ENCODE measurements at places on chromosomes 5 and 9.

DNA sequence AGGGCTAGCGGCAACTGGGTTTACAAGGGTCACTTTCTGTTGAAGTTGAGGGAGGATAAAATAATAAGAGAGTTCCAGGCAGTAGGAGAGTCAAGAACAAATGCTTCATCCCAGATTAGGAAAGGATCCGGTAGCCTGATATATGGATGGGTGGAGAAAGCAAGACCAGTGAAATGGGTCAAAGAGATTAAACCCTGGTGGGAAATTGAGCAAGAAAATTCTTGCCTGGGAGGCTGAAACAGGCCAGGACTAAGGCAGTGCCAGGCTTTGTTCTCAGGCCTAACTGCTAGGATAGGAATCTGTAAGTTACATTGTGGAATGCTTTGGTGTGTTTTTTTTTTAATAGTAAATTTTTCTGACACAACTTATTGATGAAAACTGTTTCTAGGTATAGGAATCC lies 257.4 kb upstream of the RFX3 start:
- DNase-seq = no peak

DNA sequence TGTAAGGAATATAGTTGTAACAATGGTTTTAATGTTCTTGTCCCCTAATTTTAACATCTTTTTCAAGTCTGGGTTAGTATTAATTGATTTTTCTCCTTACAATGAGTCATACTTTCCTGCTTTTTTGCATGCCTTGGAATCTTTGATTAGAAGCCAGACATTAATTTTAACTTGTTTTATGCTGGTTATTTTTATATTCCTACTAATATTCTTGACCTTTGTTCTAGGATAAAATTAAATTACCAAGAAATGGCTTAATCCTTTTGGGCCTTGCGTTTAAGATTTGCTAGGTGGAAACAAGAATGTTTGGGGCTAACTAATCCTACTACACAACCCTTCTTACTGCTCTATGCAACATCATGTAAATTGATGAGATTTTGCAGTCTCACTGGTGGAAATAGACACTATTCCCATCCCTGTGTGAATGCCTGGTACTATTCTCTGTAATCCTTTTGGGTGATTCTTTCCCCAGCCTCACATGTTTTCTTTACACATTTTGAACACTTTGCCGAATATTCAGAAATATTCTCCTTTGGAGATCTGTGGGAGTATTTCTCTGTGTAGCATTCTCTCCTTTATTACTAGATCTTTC lies 47.2 kb downstream of the ZCCHC7 start:
- DNase-seq = no peak

DNA sequence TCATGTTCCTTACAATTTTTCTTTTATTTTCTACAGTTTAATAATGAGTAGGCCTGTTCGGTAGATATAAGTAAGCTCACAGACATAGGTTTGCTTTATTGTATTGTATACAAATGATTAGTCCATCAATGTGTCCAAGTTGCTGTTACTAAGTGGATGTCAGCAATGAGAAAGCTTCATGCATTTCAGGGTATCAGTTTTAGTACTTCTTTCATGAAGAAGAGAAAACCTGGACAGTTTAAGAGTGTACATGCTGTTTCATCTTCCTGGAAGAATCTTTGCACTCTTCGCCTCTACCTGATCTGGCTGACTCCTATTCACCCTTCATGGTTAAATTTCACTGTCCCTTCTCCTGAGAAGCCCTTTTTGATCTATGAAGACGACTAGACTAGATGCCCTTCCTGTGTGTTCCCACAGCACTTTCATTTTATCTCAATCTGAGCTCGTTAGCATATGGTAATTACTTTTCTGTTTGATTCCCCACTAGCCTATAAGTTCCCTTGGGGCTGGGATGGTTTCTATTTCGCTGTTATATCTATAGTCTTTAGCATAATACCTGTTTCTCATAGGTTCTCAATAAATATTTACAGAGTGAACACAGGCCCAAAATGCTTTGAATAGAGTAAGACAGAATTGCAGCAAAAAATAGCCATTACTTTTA lies 70.7 kb downstream of the CETN3 start:
- no peak for DNase-seq

GRCh38 chr5:56319526-56320181 lies 86.5 kb upstream of the ANKRD55 start:
- DNase-seq = no peak

GRCh38 chr5:39422036-39422606 lies 2.7 kb downstream of the DAB2 start:
- DNase-seq = no peak

DNA sequence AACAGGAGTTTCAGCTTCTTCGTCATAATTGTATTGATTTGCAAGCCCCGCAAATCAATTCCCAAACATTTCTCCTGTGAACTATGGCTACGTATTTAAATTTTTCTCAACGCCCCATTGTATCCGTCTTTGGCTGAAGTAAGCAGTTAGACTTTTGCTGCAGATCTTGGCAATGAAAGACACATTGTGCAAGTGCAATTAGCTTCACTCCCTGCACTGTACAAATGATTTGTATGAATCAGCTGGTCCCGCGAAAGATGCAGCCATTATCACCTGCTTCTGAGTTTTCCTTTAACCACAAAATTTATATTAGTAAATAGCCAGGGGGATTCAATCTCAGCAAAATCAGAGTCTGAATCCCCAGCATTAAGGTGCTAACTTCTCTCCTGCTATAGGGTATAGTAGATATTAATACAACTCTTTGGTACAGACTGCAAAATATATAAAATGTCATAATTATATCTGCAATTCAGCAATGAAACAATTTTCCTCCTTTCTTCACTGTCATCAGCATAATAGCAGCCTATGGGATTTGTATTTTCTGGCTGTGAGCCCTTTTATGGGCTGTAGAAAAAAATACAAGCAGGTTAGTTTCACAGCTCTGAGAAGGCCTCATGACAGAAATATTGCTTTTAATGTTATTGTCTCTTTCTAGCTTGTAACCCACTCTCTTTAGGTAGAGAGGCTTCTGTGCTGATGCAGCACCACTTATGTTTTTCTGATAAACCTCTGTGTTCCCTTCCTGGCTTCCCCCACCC lies 68.4 kb upstream of the SMARCA2 start:
- no peak for DNase-seq
